ENCODE measurements at places on chromosomes 2 and 18. TPM values are rescaled to one million over a fixed set of nuclear protein-coding genes. Genes with fewer than 3 reads are reported as not detected.

GRCh38 chr18:67730886-67731285, 214.4 kb upstream of the DSEL start:
- DNase-seq: no peak

DNA sequence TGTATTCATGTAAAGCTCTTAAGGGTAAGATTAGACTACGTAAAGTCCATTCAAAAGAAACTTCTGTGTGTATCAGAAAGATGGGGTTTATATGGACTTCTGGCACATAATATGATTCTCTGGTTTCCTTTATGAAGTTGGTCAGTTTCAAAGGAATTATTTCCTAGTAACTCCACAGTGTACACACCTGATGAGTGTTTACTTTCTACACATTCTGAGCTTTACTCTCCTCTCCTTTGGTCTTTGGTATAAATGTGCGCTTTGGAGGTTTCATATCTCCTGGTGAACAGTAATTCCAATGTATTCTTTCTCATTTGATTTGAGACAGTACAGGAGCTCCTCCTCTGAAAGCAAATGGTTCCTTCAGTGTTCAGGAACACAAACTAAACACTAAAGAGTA, 88.1 kb downstream of the OXER1 start:
- DNase-seq: no peak

- DNase-seq: no peak
Measured at GRCh38 chr2:104538077-104538476, 315.8 kb upstream of the POU3F3 start.

GRCh38 chr2:222358876-222359275, 60.1 kb upstream of the PAX3 start:
- no peak for DNase-seq

DNA sequence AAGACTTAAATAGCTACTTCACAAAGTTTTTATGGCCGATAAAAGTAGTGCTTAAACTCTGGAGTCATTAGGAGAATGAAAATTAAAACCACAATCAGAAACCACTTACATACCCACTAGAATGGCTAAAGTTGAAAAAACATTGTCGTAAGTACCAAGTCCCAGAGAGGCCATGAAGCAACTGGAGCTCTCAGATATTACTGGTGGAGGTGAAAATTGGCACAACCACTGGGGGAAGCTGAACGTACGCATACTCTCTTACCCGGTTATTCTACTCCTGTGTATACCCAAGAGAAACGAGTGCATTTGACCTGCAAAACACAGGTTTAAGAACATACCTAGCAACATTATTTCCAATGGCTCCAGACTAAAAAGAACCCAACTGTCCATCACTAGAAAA, 76.5 kb upstream of the TMEM247 start:
- no peak for DNase-seq

DNA sequence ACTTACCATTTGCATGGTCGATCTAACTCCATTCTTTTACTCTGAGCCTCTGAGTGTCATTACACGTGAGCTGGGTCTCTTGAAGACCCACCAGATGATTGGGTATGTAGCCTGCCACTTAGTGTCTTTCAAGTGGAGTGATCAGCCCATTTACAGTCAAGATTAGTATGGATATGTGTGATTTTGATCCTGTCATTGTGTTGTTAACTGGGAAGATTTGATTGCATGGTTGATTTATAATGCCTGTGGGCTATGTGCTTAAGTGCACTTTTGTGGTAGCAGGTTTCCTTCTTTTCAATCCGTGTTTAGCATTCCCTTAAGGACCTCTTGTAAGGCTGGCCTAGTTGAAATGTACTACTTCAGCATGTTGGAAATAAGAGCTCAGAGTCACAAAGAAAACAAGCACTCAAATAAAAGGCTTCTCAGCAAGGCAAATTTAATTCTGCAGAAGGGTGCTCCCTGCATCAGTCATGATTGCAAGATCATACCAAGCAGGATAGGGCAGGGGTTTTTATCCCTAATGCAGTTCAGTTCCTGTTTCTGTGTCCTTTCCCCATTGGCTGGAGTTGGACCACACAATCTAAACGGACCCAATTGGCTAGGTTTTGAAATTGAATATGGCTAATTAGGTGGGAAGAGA, 230.7 kb upstream of the SYT4 start:
- DNase-seq: no peak

DNA sequence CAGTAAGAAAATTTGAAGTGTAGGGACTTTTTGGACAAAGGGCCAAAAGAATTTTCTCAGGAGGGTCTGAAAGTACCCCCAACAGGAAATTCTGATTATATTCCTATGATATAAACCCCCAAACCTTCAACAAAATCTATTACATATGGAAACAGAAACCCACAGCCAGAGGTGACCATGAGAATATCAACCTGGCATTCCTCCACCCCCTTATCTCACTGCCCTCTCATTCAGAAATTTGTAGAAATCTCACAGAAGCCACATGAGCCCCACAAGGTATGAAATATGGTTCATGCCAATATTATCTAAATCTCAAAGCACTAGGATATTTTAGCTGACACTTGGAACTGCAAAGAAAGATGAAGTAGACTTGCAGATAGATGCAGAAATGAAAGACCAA, 31.0 kb upstream of the RBBP8 start:
- DNase-seq: no peak

DNA sequence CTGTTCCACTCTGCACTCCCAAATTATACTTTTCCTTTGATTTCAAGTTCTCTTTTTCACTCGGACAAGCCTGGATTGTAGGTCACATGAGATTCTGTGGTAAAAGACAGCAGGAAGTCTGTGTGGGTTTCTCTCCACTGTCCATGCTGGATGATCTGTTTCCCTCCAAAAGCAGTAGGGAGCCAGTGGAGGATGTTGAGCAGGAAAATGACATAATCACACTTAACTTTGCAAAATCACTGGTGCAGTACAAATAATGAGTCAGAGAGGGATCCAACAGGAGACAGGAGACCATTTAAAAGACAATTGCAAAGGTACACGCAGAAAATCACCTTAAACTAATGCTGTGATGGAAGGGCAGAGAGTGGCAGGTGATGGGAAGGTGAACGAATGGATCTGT, 301.3 kb downstream of the ZNF407 start:
- no peak for DNase-seq

GRCh38 chr2:84702941-84703340, 177.9 kb downstream of the TRABD2A start:
- DNase-seq: no peak

- no peak for DNase-seq
Measured at GRCh38 chr2:46010925-46011490, 286.2 kb upstream of the EPAS1 start.

DNA sequence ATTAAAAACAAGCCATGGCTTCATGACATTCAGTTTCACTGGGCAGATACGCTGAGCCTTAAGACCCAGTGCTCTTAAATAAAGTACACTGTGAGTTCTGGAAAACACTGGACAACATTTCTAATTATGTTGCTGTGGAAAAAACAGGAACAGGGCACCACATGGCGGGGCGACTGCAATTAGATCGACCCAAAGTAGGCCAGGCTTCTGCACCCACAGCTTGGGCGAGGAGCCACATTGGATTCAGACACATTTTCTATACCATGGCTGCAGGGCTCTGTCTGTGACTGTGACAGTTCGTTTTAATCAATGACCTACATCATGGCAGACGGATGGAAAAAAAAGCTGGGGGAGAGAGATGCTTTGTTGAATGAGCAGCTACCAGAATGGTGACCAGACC, 227.2 kb upstream of the HS6ST1 start:
- no peak for DNase-seq

DNA sequence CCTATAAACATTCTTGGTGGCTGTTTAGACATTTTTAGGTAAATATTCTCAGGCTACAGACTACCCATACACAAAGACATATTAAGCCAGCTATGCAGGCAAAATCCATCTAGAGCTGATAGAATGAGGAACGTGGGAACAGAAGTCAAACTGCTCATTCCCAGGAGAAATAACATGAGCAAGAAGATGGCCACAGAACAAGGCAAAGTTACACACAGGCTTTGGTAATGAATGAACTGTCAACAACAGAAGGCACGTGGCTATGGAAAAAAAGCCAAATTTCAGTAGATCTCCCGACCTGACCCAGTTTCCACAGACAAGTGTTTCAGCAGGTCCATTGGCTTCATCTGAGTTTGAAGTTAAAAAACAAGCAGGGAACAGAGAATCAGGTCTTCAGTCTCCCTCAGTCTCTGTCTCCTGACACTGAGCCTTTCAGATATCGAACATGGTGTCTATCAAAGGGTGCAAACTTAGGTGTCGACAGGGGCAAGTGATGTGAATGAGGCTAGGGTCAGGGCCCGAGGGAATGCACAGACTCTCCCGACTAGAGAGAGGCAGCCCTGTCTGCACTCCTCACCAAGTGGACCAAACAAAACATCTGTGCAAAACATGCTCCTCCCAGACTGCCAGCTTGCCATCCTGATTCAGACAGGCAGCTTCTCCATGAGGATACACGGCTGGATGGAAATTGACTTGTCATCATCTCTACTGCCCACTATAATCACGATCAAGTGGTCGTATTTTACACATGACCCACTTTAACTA, 25.9 kb downstream of the SIGLEC15 start:
- peak; percentile 48 for DNase-seq

- DNase-seq: no peak
Measured at GRCh38 chr2:37080266-37080665, 3.9 kb downstream of the HEATR5B start.

- no peak for DNase-seq
Measured at GRCh38 chr18:29225351-29225750, 1048.4 kb upstream of the CDH2 start.

- no peak for DNase-seq
Measured at GRCh38 chr18:10750191-10751035, 224.6 kb downstream of the NAPG start.

- no peak for DNase-seq
Measured at GRCh38 chr2:21535826-21536225, 412.1 kb downstream of the TDRD15 start.

GRCh38 chr2:226607379-226607778, 192.2 kb downstream of the IRS1 start:
- DNase-seq: no peak

- DNase-seq: no peak
Measured at GRCh38 chr2:104701411-104701911, 152.5 kb upstream of the POU3F3 start.

The EN1 gene
- polyA plus RNA-seq: not detected

The PROC gene
- not detected for polyA plus RNA-seq

The NEDD4L gene
- 14.7 TPM for polyA plus RNA-seq

The DBI gene
- polyA plus RNA-seq: 868 TPM

The PTPRM gene
- 93.8 TPM for polyA plus RNA-seq

The LYG1 gene
- 1.2 TPM for polyA plus RNA-seq

The NCOA1 gene
- 8.5 TPM for polyA plus RNA-seq

The DSG4 gene
- polyA plus RNA-seq: not detected
